Smooth muscle cell of the brain vasculature (primary cell): ENCODE measurements at places on chromosomes 3 and 15.
A peak's percentile ranks its signal among the peaks of the same experiment; 100 is the strongest.

DNA sequence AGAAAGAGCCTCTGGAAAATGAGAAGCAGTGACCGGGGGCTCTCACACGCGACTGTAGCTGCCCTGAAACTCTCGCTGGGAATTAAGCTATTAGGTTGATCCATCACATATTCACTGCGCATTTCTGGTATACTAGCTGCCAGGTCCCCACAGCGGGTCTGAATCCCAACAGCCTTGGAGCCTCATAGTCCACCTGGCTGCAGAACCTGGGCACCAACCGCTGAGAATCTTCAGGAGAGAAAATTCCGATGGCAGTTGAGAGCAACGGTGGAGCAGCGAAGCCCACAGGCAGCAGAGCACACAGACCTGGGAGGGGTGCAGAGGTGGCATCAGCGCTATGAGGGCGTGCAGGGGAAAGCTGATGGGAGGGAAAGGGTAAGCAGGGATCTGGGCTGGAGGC lies 75.1 kb downstream of the FAM174B start:
- DNase-seq: no peak

DNA sequence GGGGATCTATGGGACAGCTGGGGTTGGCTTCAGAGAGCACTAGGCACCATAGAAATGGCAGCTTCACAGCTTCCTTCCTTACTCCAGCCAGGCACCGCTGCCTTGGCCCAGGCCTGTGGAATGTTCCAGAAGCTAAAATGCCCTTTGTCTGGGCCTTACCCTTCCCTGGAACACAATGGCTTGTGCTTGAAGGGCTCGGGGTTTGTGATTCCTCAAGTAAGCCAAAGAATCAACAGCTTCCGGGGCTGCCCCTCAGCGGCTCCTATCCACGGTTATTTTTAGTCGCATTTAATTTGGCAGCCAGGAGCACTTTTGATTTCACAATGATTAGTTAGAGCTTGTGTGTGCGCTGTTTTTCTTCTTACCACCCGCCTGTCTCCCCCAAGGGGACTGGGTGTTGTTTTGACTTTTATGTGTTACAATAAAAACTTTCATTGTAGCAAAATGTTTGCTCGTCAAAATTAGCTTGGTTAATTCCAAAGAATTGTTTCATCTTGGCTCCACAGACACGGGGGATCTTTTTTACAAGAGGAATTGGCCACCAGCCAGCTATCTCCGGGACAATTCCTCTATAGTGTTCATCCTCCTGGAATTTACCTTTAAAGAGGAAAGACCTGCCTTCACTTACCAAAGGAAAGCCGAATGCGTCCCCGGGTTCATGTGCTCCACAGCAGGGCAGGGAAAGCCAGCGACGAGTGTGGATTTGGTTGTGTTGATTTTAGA lies 73.8 kb downstream of the TLE3 start:
- DNase-seq: no peak

- DNase-seq: no peak
Observed at GRCh38 chr3:164940745-164941144, 137.6 kb downstream of the SI start.

GRCh38 chr15:58407778-58408177 lies 24.0 kb upstream of the LIPC start:
- DNase-seq: no peak

DNA sequence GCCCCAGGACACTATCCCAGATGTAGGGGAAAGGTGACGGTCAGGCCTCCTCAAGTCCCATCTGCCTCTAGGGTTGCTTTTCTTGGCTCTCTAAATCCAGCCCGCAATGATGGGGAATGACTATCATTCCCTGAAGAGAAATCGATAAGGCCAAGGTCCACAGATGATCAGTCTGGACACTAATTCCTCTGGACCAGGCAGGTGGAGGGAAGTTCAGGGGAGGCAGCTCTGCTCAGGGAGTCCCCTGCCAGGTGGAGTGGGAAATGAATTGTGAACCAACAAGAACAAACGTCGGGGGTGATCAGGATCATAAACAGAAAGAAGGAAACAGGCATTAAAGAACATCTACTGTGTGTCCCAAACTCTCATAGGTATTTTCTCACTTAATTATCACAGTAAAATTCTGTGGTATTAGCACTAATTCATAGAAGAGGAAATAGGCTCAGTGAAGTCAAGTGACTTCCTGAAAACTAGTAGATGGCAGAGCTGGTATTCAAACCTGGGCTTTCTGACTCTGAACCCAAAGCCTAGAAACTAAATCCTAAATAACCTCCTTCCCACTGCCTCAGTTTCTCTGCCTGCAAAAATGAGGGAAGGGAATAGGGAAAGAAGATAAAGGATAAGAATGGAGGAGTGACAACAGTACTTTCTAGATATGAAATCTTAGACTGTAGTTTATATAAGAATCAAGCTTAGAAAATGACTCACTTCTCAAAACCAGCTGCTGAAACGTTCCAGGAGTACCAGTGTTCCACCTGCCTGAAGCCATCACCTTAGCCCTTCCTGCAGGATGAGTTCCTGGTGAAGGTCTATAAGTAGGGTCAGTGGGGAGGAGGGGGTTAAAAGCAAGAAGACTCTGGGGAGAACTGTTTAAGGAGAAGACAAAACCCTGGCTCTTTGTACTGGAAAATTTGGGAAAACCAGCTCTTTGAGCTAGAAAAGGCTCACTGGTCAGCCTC lies 7.5 kb downstream of the BMF start:
- no peak for DNase-seq

- DNase-seq: no peak
Observed at GRCh38 chr3:169940470-169941181, 26.0 kb upstream of the SEC62 start.

DNA sequence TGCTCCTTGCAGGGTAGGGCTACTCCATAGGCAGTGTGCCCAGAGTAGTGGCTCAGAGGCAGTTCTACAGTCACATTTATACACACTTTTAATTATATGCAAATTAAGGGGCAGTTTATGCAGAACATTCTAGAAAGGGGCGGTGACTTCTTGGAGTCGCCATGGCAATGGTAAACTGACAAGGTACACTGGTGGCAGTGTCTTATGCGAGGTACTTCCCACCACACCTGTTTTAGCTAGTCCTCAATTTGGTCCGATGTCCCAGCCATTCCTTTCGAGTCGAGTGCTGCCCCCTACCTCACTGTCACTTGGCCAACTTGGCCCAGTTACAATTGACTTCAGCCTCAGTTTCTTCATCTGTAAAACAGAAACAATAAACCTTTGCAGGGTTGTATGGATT lies 3.8 kb upstream of the IRAK2 start:
- DNase-seq: no peak

DNA sequence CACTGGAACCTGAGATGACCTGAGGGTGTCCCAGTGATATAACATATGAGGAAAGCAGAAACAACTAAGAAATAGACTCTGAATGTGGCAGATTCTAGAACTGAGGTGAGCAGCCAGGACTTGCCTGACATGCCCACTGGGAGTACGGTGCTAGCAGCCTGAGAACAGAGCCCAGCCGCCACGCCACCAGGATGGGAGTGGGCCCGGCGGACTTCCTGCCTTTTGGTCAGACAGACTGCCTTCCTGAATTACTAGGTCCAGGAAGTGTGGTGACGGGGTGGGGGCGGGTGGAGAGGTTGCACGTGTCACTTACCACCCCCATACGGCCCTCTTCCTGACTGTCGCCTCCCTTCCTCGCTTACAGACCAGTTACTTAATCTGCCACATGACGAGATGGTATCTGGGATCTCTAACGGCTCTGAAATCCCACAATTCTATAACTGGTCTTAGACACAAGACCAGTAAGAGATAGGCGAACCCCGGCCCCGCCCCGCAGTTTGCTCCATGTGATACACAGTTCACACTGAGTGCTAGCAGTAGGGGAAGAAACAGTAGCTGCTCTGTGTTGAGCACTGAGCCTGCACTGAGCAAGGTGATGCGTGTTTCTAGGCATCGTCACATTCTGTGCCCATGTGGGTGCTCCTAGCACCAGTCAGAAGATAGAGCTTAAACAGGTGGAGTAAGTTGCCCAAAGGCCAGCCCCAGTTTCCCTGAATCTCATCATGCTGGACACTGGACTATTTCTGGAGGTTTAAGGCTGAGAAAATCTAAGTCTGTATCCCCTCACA lies 95.7 kb downstream of the CPN2 start:
- DNase-seq: no peak

DNA sequence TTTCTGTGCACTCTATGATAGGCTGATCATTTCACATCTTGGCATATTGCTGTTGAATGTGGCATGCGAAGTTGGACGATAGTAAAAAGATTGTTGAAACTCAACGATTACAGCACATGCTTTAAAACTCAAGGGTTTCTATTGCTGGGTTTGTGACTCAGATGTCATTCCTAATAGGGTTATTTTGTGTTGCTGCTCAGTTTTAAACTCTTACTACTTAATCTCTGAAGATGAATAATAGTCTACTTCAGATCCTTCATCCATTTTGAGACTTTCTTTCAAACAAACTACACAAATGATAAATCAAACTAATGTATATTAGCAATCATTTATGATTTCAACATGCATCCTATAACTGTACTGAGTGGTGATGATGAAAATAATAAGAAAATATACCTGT lies 71.3 kb upstream of the MBNL1 start:
- DNase-seq: no peak

DNA sequence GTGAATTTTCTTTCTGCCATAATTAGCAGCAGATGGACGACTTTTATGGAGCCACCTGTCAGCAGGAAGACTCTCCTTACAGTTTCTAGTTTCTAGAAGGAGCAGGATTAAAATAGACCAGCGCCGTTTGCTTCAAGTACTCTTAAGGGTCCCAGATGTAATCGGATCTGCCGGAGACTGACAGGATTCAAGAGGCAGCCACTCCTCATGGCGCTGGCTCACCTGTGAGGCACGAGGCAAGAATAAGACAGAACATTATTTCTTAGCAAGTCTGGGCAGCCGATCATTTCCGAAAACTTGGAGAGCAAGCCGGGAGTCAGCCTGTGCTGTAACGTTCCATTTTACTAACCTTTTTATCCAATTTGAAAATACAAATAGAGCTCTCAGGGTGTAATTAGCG lies 410.4 kb upstream of the RORA start:
- no peak for DNase-seq

DNA sequence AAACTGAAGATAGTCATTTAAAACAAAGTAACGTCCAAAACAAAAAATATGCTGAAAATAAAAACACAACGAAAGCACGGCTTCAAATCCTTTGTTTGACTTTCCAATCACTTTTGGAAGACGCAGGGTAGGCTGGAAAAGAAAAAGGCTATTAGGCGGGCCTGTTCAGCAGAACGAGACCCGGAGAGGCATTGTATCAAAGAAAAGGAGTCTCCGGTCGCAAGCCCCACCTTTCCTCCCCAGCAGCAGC lies 691 bp downstream of the SENP7 start:
- DNase-seq: no peak

DNA sequence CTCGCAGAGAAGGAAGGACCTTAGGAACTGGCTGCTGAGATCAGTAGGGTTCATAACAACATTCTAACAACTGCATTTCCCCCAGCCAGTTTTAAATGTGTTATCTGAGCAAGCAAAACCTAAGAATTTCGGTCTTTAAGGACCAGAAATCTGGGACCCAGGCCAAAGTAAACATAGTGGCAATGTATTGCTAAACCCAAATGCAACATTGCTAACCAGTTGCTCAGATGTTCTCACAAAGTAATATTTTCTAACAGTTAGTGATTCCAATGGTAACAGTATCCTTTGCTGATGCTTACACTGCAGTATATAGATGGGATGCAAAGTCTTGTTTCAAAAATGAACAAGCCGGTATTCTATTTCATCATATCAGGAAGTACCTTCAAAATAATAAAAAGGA lies 254.3 kb downstream of the RYR3 start:
- peak; percentile 41 for DNase-seq

GRCh38 chr15:82304778-82305090 lies 42.1 kb downstream of the SAXO2 start:
- no peak for DNase-seq

DNA sequence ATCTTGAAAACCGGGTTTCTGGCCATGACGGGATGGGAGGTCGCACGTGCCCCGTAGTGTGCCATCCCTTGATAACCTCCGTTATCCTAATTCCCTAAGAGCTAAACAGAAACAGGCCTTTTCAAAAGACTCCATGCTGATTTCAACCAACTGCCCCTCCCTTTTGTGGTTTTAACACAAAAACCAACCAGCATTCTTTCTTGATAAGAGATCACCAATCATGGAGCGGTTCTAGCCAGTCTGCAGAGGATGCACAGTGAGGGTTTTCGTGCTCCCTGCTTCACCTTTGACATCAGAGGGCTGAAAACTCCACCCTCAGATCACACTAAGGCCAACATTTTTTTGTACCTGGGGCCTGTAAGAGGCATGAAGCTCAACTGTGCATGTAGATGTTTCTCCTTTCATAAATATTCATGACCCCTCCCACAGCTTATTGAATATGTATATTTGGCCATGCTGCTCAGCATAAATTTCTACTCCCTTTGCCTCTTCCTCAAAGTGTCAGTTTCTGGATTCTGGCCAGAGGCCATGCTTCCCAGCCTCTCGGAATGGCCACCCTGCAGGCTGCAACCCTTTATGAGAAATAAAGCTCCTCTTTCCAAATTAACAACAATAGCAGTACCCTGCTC lies 41.3 kb downstream of the FAM3D start:
- DNase-seq: no peak
